Activated gamma-delta T cell (primary cell): ENCODE measurements at places on chromosomes 6 and 20.
A peak's percentile ranks its signal among the peaks of the same experiment; 100 is the strongest.

DNA sequence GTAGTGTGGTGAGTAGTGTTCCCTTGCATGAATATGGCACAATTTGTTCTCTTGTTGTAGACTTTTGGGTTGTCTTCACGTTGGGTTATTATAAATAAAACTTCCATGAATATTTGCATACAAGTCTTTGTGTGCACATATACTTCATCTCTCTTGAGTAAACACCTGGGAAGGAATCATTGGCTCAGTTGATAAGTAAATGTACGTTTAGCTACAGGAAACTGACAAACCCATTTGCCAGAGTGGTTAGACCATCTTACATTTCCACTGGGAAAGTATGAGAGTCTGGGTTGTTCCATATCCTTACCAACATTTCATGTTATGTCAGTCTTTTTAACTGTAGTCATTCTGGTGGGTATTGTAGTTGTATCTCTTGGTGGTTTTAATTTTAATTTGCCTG, 119.2 kb downstream of the SLX4IP start:
- DNase-seq, result no peak

DNA sequence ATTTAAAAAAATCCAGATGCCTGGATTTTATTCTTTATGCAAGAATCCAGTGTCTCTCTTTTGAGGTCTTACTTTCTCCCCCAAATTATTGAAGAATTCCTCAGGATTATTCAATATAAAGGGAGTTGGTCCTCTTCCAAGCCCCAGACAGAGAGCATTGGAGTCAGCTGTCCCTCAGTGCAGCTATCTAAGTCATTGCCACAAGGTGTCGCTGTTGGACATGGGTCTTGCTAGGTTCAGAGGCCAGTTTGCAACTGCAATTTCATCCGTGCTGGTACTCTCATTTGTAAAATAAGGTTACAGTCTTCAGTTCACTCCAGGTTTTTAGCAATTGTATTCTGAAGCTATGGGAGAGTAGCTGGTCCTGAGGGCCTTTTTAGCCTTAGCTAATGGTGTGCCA, 27.8 kb downstream of the CCN2 start:
- no peak for DNase-seq

GRCh38 chr6:164927288-164928056, 381.9 kb downstream of the C6orf118 start:
- peak; percentile 15 for DNase-seq

DNA sequence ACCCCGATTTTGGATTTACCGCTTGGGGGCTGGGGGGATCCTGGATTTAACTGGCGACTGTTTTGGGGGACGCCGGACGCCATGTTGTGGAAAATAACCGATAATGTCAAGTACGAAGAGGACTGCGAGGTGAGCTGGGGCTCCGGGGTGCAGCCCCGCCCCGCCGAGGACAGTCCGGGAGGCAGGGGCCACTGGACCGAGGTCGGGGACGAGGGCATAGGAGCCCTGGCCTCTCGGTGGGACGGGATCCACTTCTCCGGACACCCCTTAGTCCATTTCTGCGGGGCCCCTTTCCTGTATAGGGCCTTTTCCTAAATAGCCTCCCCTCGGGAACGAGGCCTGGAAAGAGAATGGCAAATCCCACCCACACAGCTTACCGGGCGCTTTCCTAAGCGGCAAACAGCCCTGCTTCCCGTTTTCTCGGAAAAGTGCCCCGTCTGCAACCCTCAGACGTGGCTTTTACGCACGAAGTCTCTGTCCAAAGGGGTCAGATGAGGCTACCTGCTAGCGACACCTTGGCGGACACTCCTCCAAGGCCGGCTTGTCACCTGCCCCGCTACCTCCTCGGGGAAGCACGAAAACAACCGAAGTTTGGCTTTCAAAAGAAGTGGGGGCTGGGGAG, 469 bp downstream of the TFAP2C start:
- no peak for DNase-seq

GRCh38 chr6:31419842-31420241, 16.4 kb downstream of the MICA start:
- no peak for DNase-seq

DNA sequence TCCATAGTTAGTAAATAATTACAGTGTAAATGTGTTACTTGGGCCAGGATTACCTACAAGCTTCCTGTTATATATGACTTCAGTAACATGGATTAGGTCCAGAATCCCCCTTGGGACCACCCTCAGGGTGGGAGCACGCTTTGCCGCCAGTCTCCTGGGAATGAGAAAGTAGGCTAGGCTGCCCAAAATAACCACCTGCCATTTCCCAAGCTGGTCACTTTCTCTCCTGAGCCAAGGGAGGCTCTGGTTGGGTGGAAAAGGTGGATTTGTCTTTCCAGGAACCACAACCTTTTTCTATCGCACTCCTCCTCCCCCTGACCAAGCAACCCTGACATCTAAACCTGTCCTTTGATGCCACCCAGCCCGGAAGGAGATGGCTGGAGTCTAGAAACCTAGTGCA, 9.6 kb upstream of the RIMS4 start:
- no peak for DNase-seq

- no peak for DNase-seq
Observed at GRCh38 chr6:158207422-158207788, 39.3 kb downstream of the GTF2H5 start.

GRCh38 chr20:36784900-36785299, 11.3 kb upstream of the DSN1 start:
- DNase-seq, result no peak

DNA sequence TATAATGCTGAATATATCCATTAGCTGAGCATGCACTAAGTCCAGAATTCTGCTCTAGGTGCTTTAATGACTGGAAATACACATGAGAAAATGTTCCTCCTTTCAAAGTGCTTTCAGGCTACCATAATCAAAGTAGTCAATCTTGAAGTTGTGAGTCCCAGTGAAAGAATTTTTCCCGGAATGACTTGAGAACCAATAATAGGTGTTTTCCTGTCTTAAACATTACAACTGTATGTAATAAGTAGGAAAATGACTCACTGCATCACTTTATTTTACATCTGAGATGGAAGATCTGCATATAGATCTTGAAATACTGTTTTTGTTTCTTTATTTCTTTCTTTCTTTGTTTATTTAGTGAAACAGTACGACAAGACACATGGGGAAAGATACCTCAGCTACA, 437.4 kb upstream of the JAG1 start:
- no peak for DNase-seq

DNA sequence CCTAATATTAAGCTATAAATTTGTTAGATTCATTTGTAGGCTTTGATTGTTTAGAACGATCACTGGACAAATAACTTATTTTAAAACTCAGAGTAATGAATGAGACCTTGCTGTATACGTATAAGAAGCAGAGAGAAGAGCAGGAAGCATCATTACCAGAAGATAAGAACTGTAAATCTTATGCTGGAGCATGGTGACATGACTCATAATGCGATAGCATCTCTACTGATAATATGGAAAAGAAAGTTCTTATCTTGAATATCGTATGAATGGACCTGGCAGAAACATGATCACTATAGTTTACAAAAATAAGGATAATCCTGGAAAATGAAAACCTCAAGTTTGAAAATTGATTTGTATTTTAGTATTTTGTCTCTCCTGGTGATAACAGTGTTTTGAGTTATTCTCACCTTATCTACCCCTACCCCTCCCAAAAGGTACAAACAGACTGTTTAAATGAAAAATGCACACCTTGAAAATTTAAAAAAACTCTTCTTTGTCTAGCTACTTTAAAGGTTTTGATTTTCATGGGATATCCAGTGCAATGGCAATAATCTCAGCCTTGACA, 2.0 kb upstream of the ZSCAN26 start:
- DNase-seq, result no peak

DNA sequence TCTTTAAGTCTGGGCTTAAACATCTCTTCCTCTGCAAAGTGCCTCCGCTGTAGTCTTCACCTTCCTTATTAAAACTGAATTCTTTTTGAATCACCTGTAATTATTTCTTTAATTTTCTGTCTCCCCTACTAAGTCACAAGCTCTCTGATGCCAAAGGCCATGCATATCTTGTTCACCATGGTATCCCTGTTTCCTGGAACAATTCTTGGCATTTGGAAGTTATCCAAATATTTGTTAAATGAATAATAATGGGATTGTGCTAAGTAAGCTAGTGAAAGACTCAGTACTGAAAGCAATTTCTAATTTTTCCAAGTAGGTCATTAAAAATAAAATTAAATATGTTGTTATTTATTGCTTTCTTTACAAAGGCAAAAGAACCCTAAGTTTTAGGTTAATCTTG, 12.2 kb downstream of the SNAP91 start:
- no peak for DNase-seq
